ENCODE measurements at places on chromosomes 11 and 22. TPM values are rescaled to one million over a fixed set of nuclear protein-coding genes. Genes with fewer than 3 reads are reported as not detected.

The CD3G gene
- 2.2 TPM for total RNA-seq

The NXPE1 gene
- total RNA-seq, result 144 TPM

The SWAP70 gene
- 18.8 TPM for total RNA-seq

The HSPB2 gene
- total RNA-seq, result not detected

The EXPH5 gene
- 26.4 TPM for total RNA-seq

The FAM180B gene
- not detected for total RNA-seq

The PGA5 gene
- total RNA-seq, result not detected

The CNTF gene
- 1.1 TPM for total RNA-seq

GRCh38 chr11:73384872-73385689 is 8.9 kb downstream of the RELT start:
- peak; percentile 71 for DNase-seq

DNA sequence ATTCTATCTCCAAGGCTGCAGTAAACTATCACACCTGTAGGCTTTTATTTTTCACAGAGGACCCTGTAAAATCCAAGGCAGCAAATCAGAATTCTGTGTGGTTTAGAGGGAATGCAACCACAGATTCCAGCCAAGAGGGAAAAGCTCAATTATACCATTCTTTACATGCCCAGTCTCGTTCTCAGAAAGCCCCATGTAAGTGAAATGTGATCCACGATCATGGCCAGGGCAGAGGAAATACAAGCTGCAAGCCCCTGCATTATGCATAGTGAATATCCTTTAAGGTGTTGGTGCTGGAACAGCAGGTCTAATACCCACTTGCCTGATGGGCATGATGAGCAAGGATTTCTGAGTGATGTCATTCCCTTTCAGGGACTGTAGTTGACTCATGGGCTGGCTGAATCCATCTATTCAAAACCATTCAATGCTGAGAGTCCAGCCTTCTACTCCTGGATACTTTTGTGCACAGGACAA is 198.7 kb upstream of the MTMR2 start:
- no peak for DNase-seq

GRCh38 chr11:27650988-27651387 is 49.3 kb downstream of the BDNF start:
- DNase-seq, result no peak

GRCh38 chr22:26489447-26490036 is 5.9 kb downstream of the SRRD start:
- no peak for DNase-seq

DNA sequence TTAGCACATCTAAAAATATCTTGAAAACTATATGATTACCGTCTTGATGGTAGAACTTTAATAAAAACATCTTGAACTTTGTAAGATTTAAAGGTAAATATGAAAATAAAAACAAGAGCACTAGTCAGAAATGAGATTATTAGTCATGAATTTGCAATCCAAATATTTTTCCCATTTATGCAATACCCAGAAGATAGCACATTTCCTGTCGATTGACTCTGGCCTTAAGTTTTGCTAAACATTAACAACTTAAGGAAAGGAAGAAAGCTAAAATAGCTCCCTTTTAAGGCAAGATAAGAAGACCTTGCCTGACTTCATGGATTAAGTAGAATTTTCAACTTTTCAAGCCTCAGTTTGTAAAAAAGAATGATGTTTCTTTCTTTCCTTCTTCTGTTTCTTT is 1374.7 kb upstream of the RAG2 start:
- no peak for DNase-seq

DNA sequence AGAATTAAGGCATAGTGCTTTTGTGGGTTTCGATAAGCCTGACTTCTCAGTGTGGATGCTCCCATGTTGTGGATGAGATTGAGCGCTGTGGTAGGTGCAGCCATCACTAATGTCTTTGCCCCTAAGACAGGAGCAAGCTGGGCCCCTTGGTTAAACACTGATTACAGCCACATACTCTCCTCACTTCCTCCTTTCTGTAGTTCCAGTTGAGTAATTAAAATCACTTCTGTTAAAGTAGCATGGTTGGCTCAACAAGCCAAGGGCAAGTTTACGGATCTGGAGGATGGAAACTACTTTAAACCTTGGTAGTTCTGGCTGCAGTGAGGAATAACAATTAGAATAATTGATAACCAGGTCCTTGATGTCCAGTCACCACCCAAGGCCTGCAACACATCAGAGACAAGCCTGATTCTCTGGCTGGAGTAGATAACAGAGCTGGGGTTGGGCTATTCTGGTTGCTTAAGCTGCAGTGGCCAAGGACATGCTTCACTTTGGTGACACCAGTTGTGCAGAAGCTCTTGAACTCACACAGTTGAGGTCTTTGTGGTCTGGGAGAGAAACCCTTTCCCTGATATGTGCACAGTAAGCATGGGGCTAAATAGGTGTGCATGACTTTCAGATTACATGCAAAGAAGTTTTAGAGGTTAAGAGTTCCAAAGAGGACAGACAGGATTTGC is 81.3 kb downstream of the KIRREL3 start:
- no peak for DNase-seq

DNA sequence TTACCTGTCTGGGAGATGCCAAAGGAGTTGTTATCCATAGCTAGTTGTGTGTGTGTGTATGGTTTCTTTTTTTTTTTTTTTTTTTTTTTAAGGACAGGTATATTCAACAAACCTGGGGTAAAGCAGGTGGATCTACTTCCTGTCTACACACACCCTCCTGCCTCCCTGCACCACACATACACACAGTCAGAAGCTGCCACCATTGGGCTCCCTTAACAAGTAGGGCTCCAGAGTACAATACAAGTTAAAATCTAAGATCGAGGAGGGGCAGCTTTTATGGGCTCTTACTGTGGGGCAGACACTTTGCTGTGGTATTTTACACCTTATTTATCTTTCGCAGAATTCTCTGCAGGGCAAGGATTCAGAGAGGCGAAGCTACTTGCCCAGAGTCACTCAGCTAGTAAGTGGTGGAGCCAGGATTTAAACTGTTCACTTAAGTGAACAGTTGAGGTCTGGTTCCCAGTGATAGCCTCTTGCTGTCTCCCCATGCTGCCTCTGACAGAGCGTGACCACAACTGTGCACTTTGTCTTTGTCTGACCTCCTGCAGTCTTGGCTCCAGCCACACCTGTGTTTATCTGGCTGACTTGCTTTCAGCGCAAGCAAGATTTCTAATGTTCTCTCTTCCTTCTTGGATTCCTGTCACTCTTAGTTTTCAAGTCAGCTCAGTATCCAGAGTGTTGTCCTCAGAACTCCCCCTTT is 135.0 kb downstream of the CSNK2A3 start:
- peak; percentile 15 for DNase-seq

- DNase-seq, result no peak
Observed at GRCh38 chr22:47250995-47251765, 488.7 kb downstream of the TBC1D22A start.

DNA sequence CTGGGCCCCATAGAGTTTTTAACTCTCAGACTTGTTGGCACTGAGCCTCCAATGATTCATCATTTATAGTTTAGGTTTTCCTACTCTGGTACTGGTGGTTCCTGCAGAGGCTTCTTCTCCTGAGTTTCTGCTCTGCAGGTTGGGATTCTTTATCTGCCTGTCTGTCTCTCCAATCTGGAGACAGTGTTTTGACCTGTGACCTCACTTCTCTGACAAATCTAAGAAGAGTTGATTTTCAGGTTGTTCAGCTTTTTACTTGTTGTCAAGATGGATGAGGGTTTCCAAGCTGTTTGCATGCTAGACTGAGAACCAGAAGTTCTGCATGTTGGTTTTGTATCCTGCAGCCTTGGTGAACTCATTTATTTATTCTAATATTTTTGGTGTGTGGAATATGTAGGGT is 63.9 kb downstream of the JAM3 start:
- DNase-seq, result no peak

GRCh38 chr11:46299451-46299961 is 22.0 kb downstream of the CREB3L1 start:
- DNase-seq, result no peak

DNA sequence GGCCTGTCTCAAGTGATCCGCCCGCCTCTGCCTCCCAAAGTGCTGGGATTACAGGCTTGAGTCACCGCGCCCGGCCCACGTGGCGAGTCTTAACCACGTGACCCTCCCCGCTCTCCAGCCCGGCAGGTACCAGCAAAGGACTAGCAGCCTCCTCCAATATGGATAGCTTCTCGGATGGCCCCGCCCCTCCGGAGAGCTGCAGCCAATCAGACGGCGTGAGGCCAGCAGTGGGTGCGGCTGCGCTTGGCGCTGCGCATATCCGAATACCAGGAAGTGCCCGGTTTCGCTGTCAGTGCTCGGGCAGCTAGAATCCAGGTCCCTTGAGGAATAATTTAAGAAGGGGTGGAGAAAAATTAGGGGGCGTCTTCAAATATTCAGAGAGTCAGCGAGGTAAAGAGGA is 14.7 kb upstream of the PISD start:
- peak; percentile 97 for DNase-seq

GRCh38 chr11:2892215-2892966 is 6.8 kb upstream of the CDKN1C start:
- DNase-seq, result peak; percentile 63

DNA sequence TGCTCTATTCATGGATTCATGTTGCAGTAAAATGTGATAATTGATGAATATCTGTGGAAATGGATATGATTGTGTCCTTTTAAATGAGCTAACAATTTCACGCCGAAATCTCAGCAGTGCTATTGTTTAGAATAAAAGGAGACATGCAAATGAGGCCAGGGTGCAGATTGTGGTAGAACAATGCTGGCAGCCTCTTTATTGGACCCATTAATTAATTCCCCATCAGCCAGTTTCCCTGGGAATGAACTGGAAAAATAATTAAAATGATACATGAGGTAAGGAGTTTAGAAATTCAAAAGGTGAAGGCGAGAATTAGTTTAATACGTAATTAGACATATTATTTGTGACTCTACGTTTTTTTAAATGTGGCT is 306.2 kb downstream of the TBC1D22A start:
- no peak for DNase-seq

GRCh38 chr11:66467034-66467659 is 442 bp downstream of the PELI3 start:
- peak; percentile 45 for DNase-seq

- no peak for DNase-seq
Observed at GRCh38 chr11:120785576-120785975, 238.3 kb upstream of the TBCEL start.

GRCh38 chr22:48749555-48750227 is 1078.0 kb downstream of the BRD1 start:
- DNase-seq, result no peak

GRCh38 chr11:72468289-72468688 is 34.0 kb upstream of the CLPB start:
- DNase-seq, result no peak

DNA sequence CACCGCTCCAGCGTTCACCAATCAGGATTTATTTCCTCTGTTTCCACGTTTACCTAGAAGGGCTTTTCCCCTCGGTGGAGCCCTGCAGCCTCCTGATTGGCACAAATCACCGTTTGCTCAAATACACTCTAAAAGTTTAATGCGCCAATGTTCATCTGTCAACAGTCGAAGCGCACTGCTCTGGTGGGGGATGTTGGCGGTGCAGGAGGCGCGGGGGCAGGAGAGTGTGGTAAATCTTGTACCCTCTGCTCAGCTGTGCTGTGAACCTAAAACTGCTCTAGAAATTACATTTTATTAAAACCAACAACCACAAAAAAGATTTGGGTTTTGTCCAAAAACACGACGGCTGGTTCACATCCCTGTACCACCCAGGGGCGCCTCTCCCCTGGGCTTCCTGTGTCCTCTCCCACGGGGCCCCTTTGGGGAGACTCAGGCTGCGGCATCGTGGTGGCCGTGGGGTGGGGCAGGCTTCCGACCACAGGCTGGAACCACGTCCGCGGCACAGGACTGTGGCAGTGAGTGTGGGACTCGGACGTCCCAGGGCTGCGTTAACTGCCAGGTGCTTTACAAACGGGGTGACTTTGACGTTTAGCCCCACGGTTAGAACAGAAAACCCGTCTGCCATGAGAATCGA is 13.5 kb downstream of the TTLL8 start:
- no peak for DNase-seq

DNA sequence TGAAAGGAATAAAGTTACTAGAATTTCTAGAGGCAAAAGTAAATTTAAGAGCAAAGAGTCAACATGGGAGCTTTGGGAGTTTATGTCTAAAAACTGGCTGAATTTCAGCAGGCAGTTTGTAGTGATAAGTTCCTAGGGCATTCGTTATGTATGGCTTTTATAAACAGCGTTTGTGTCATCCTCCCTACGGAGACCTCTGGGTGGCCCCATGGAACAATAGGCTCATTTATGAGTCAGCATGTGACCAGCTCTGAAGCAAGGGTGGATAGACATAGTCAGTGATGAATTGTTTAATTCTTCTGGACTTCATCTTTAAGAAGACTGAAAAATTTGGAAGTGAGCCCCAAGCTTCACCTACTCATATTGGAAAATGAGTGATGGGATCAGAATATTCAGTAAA is 37.1 kb downstream of the SVIP start:
- no peak for DNase-seq

- no peak for DNase-seq
Observed at GRCh38 chr11:945986-946385, 20.3 kb downstream of the AP2A2 start.

GRCh38 chr11:88404932-88405710 is 67.6 kb upstream of the CTSC start:
- no peak for DNase-seq

- no peak for DNase-seq
Observed at GRCh38 chr11:82845356-82846353, 54.6 kb downstream of the PRCP start.

DNA sequence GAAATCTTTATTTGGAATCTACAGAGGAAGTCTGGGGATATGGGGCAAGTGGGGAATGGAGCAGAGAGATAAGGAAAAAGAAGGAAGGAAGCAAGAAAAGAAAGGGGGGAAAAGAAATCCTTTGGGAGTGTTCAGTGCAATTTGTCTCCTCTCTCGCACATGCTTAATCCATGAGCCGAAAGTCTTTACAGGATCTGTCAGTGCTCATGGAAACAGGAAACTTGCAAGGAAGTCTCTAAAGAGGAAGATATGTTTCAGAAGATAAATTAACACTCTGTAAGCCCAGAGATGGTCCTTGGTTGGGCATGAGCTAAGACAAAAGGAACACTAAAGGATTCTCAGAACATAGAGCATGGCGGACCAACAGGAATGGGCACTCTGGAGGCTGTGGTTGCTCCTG is 47.9 kb upstream of the FLI1 start:
- DNase-seq, result no peak

- no peak for DNase-seq
Observed at GRCh38 chr11:72534371-72535193, 100.3 kb upstream of the CLPB start.

- no peak for DNase-seq
Observed at GRCh38 chr11:73999581-74000306, 9.1 kb downstream of the UCP3 start.

DNA sequence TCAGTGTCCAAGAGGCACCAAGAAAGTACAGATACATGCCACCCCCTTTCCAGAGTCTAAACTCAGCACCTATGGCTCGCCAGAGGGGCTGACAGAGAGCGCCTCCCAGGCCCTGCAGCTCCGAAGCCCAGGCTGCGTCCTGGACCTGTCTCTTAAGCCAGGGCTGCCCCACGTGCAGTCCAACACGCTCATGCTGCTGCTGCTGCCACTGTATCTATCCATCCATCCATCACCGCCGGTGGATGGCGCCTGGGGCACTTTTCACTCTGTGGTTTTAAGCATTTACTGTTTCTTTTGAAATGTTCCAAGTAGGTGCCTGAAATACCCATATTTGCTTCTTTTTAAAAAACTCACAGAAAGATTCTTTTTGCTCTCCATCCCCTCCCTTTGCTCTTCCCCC is 41.8 kb downstream of the MACROD1 start:
- no peak for DNase-seq

All from transverse colon (tissue), 4 donors.